ENCODE measurements at places on chromosomes 1 and 21.

DNA sequence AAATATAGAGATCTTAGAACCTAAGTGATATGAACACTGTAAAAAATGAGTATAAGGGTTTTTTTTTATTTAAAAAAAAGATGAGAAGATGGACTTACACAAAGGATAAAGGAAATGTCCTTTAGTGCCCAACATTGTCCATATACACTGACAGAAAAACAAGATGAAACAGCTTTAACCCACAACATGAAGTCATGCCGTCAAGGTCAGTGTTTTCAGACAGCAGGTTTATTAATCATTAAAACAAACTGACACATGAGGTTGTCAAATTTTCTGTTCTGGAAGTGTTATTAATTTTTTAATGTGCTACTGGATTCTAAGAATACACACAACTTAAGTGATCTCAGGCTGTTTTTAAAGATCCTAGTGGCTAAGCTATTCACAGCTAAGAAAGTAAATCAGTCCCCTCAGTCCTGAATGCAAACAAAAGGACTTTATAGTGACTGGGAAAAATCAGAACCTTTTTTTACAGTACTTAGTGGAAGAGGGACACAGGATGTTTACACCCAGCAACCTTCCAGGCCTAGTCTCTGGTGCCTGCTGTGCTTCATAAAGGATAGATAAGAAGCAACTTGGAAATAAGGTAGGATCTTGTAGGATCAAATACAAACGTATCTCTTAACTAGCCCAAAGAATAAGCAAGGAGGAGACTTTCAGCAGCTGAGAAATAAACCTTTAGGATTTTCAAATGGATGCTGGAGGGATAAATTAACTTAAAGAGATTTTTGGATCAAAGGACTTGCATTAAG is 21.9 kb upstream of the PKN2 start:
- H3K4me1 ChIP-seq: peaks cover 20% of the 10 kb centered on the region
- H3K27ac ChIP-seq: peak overlapping the region; percentile 62
- H3K36me3 ChIP-seq: no peaks in the 10 kb centered on the region
- no peaks in the 10 kb centered on the region for H3K27me3 ChIP-seq
- DNase-seq: no peak

DNA sequence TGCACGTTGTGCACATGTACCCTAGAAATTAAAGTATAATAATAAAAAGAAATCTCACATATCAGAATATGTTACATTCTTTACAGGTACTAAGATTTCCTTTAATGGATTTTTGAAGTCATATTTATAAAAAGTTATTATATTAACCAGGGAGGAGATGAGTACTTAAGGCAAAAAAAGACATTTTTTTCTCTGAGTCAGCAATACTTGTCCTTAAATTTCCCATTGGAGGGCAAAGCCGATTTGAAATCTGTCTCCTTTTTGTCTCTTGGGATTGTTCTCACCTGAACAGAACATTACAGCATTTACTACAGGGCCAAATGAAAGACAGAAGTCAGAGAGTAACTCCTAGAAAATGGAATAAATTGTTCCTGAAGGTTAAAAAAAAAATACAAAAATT is 26.3 kb upstream of the SLC16A1 start:
- no peaks in the 10 kb centered on the region for H3K36me3 ChIP-seq
- no peaks in the 10 kb centered on the region for H3K27me3 ChIP-seq
- no peak for DNase-seq
- no peak overlapping the region for H3K4me3 ChIP-seq
- H3K27ac ChIP-seq: no peak overlapping the region

GRCh38 chr1:88318740-88319139 is 365.3 kb upstream of the PKN2 start:
- H3K4me3 ChIP-seq: no peak overlapping the region
- no peaks in the 10 kb centered on the region for H3K4me1 ChIP-seq

DNA sequence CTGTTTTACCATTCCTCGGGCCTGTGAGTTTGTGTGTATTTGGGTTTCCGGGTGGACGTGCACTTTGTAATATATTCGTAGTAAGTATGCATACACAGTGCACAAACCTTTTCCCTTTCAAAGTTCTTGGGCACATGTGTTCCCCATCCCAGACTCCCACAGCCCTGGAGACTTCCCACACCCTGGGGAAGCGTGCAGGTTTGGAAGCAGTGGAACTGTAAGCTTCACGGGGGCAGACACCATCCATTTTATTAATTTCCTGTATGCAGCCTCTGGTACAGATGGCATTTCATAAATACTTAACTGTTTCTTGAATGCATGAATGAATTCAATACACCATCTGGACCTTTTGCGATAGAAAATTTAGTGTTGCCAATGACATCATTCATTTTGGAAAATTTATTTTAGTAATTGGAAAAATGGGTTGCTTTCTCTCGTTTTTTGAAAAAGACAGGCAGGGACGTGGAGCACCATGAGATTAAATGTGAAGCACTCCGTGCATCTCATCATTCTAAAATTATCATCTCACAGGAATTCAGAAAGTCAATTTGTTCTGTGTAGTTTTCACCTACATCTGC is 10.8 kb downstream of the ETS2 start:
- no peaks in the 10 kb centered on the region for H3K4me1 ChIP-seq
- peaks cover 22% of the 10 kb centered on the region for H3K36me3 ChIP-seq
- H3K4me3 ChIP-seq: no peak overlapping the region
- no peaks in the 10 kb centered on the region for H3K27me3 ChIP-seq

GRCh38 chr1:221099747-221100595 is 220.7 kb downstream of the HLX start:
- no peak overlapping the region for H3K4me3 ChIP-seq
- H3K4me1 ChIP-seq: peaks cover 5% of the 10 kb centered on the region
- peaks cover 8% of the 10 kb centered on the region for H3K27me3 ChIP-seq
- no peaks in the 10 kb centered on the region for H3K36me3 ChIP-seq
- DNase-seq: no peak
- H3K27ac ChIP-seq: peak overlapping the region; percentile 32

- no peak for DNase-seq
- peak overlapping the region; percentile 81 for H3K27ac ChIP-seq
- H3K27me3 ChIP-seq: no peaks in the 10 kb centered on the region
- peaks cover 24% of the 10 kb centered on the region for H3K36me3 ChIP-seq
- peaks cover 37% of the 10 kb centered on the region for H3K4me1 ChIP-seq
Observed at GRCh38 chr1:160813215-160813614, 17.2 kb downstream of the LY9 start.

DNA sequence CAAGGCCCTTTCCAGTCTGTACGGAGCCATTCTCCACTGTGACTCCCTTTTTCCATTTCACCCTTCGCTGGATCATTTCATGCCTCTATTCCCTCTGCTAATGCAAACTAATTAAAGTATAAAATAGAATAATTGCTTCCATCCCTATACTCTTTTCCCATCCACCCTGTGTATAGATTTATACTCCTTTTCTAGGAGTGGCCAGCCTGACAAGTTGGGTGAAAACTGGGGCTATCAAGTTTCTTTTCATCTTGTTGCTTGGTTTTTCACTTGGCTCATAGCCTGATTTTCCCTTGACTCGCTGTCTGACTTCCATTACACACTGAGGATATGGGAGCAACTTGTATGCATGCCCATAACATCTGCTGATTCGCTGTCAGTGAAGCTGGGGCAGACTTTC is 107.0 kb downstream of the PLXNA2 start:
- no peaks in the 10 kb centered on the region for H3K4me1 ChIP-seq
- no peaks in the 10 kb centered on the region for H3K27me3 ChIP-seq
- H3K27ac ChIP-seq: no peak overlapping the region
- DNase-seq: no peak

DNA sequence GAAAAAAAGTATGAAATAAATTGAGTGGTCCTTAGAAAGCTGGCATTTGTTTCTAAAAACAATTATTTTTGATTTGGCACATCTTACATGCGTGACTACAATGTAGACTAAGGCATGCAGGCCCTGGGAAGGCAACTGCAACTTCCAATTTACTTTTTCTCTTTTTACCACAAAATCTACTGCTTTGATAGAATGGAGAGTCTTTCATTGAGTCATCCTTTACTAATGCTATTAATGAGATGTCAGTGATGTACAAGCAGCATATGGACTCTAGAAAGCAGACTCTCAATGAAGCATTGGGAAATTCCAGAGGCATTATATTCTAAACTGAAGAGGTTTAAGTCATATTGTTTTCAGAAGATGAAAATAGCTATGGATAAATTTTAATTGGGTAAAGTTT is 29.6 kb upstream of the PRRX1 start:
- peaks cover 31% of the 10 kb centered on the region for H3K27me3 ChIP-seq
- H3K4me3 ChIP-seq: no peak overlapping the region
- DNase-seq: no peak
- H3K27ac ChIP-seq: no peak overlapping the region

- H3K27ac ChIP-seq: no peak overlapping the region
- no peak overlapping the region for H3K4me3 ChIP-seq
- no peak for DNase-seq
Observed at GRCh38 chr1:37051346-37051745, 17.0 kb upstream of the GRIK3 start.

- H3K4me3 ChIP-seq: peak overlapping the region; percentile 50
- peaks cover 53% of the 10 kb centered on the region for H3K4me1 ChIP-seq
- peak overlapping the region; percentile 70 for H3K27ac ChIP-seq
- peaks cover 3% of the 10 kb centered on the region for H3K36me3 ChIP-seq
Observed at GRCh38 chr1:1895456-1896336, 4.8 kb upstream of the GNB1 start.

DNA sequence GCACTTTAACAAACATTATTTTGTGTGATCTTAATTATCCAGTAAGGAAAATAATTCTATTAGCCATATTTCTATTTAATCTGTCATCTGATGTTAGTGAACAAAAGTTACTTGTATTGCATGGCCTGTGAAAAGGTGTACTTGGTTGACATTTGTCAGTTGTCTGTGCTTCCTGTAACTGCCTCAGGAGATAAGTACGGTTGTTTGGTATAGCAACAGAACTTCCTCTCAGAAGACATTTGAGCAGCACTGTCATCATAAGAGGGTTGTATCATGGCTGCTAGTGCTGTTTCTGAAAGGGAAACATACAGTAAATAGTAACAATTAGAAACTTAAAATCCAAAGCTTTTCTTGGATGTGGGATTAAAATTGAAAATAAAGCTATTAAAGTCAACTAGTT is 3.4 kb downstream of the BLZF1 start:
- H3K36me3 ChIP-seq: peaks cover 5% of the 10 kb centered on the region
- no peak overlapping the region for H3K4me3 ChIP-seq
- DNase-seq: no peak
- peaks cover 28% of the 10 kb centered on the region for H3K4me1 ChIP-seq
- no peaks in the 10 kb centered on the region for H3K27me3 ChIP-seq

DNA sequence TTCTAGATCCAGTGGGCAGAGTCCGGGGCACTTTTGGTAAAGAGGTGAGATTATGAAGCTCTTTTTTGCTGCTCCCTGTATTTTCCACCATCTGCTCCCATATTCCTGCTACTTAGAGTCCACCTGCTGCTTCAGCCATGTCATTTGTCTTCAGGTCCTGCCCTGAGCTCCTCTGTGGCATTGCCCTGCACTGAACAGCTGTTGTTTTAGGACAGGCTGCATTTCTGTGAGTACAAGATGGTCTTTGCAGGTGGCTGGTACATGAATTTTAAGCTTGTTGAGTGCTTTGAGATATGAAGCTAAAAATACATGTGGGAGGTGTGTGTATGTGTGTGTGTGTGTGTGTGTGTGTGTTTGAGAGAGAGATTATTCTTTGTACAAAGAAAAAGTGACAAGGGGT is 21.9 kb downstream of the MT1HL1 start:
- H3K27ac ChIP-seq: no peak overlapping the region
- no peaks in the 10 kb centered on the region for H3K36me3 ChIP-seq
- H3K27me3 ChIP-seq: no peaks in the 10 kb centered on the region

- H3K27ac ChIP-seq: no peak overlapping the region
- H3K36me3 ChIP-seq: no peaks in the 10 kb centered on the region
- no peak overlapping the region for H3K4me3 ChIP-seq
- no peak for DNase-seq
- H3K27me3 ChIP-seq: peaks cover 19% of the 10 kb centered on the region
Observed at GRCh38 chr1:230823426-230823825, 44.9 kb downstream of the C1orf198 start.

DNA sequence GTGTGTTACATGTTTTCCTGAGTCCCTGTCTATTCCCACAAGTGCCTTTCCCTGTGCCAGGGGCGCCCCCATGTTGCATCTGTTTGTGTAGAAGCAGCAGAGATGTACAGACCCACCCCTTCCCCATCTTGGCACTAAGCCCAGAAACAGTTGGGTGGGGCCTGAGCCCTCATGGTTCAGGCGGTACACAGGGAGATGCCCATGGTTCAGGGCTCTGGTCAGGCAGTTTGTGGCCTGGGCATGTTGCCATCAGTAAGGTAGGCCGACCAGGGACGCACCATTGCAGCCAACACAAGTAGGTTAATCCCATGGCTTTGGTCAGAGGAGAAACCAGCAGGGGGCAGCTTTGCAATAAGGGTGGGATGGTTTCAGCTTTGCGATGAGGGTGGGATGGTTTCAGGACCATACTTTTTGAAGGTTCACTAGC is 914 bp upstream of the ADGRB2 start:
- peaks cover 39% of the 10 kb centered on the region for H3K4me1 ChIP-seq
- no peaks in the 10 kb centered on the region for H3K36me3 ChIP-seq
- DNase-seq: no peak
- no peak overlapping the region for H3K27ac ChIP-seq

GRCh38 chr1:171841931-171842761 is 848 bp downstream of the DNM3 start:
- DNase-seq: no peak
- H3K27me3 ChIP-seq: peaks cover 7% of the 10 kb centered on the region
- H3K4me3 ChIP-seq: peak overlapping the region; percentile 88
- no peak overlapping the region for H3K27ac ChIP-seq
- H3K36me3 ChIP-seq: no peaks in the 10 kb centered on the region

DNA sequence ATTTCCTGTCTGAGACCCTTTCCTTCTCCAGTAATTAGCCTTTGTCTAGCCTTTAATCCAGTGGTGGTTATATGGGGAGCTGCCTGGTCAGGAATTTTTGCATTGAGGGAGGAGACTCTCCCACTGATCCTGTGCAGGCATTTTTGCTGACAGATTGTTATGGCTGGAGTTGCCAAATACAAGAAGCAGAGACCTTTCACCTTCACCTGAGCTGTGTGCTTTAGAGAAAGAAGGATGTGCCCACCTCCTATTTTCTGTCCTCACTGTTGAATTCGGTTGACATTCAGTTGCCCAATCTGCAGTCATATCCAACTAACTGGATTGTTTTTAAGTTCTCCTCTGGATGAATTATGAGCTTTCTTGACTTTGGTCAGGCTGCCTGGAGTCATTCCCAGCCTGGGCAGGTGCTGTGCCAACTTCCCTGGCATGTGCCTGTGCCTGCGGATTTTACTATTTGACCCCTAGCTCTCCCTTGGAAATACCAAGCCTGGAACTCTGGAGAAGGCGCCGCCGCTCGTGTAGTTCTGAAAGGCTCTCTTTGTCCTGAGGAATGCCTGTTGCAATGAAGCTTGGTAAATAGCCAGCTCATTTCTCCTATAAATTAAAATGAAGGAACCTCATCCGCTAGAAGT is 143.9 kb downstream of the NOS1AP start:
- no peaks in the 10 kb centered on the region for H3K4me1 ChIP-seq
- DNase-seq: no peak
- H3K27me3 ChIP-seq: peaks cover 37% of the 10 kb centered on the region
- no peak overlapping the region for H3K27ac ChIP-seq
- no peaks in the 10 kb centered on the region for H3K36me3 ChIP-seq
- no peak overlapping the region for H3K4me3 ChIP-seq

GRCh38 chr1:111956155-111956771 is 33.2 kb downstream of the KCND3 start:
- no peak for DNase-seq
- peaks cover 8% of the 10 kb centered on the region for H3K4me1 ChIP-seq
- no peaks in the 10 kb centered on the region for H3K36me3 ChIP-seq
